Prostate gland (tissue), 2 donors: ENCODE measurements at places on chromosomes 3 and 15. TPM values are rescaled to one million over a fixed set of nuclear protein-coding genes. Genes with fewer than 3 reads are reported as not detected.

BFSP2 gene
- not detected for total RNA-seq

PPP1R2 gene
- 119 TPM for total RNA-seq

SKIC8 gene
- 58.1 TPM for total RNA-seq

NIPA2 gene
- total RNA-seq: 43.6 TPM

PLS1 gene
- 7.0 TPM for total RNA-seq

SCG5 gene
- total RNA-seq: 4.2 TPM

CDHR4 gene
- not detected for total RNA-seq

PHLDB2 gene
- 15.3 TPM for total RNA-seq

ANKRD34C gene
- total RNA-seq: not detected

RBP2 gene
- total RNA-seq: not detected

UBA7 gene
- 96.9 TPM for total RNA-seq

GATM gene
- 12.9 TPM for total RNA-seq

NLGN1 gene
- 0.36 TPM for total RNA-seq

IL16 gene
- 2.7 TPM for total RNA-seq

SPINK8 gene
- total RNA-seq: not detected

CHDH gene
- total RNA-seq: 40.2 TPM

CFAP100 gene
- 2.3 TPM for total RNA-seq

ECE2 gene
- 0.57 TPM for total RNA-seq

FEZF2 gene
- 0.62 TPM for total RNA-seq

MAPK6 gene
- total RNA-seq: 22.1 TPM

BAHD1 gene
- 17.0 TPM for total RNA-seq

PPM1M gene
- total RNA-seq: 33.2 TPM

AGBL1 gene
- 0.23 TPM for total RNA-seq

TMEM108 gene
- not detected for total RNA-seq

CGNL1 gene
- total RNA-seq: 65.6 TPM

KLHL40 gene
- 1.2 TPM for total RNA-seq

PTX3 gene
- 0.55 TPM for total RNA-seq

PAQR5 gene
- 0.17 TPM for total RNA-seq

P3H2 gene
- total RNA-seq: 20.6 TPM

FGD5 gene
- 15.8 TPM for total RNA-seq

GOLGA8R gene
- total RNA-seq: 3.7 TPM

SERP1 gene
- total RNA-seq: 473 TPM

MESP2 gene
- total RNA-seq: 1.4 TPM

ISY1 gene
- 29.1 TPM for total RNA-seq

THSD4 gene
- total RNA-seq: 84.1 TPM

CHRD gene
- 2.5 TPM for total RNA-seq

ARGFX gene
- not detected for total RNA-seq

RHOV gene
- 11.7 TPM for total RNA-seq

CCR8 gene
- total RNA-seq: not detected

NTRK3 gene
- total RNA-seq: 7.2 TPM

SNUPN gene
- total RNA-seq: 21.6 TPM

POTEB2 gene
- not detected for total RNA-seq

BNC1 gene
- 0.27 TPM for total RNA-seq

ANO10 gene
- 12.4 TPM for total RNA-seq

RASGRP1 gene
- total RNA-seq: 7.6 TPM

LTF gene
- 22.6 TPM for total RNA-seq

ANKUB1 gene
- not detected for total RNA-seq

TM4SF18 gene
- 4.3 TPM for total RNA-seq

CD96 gene
- total RNA-seq: 2.2 TPM

POMGNT2 gene
- 46.5 TPM for total RNA-seq

CCDC39 gene
- total RNA-seq: 3.0 TPM

FBXO40 gene
- total RNA-seq: 0.18 TPM
